Thyroid gland (tissue), 4 donors: ENCODE measurements at places on chromosomes 7 and 10. TPM values are rescaled to one million over a fixed set of nuclear protein-coding genes. Genes with fewer than 3 reads are reported as not detected.

GRCh38 chr7:6159097-6159483, 113.3 kb downstream of the CYTH3 start:
- H3K27ac ChIP-seq: no peak overlapping the region
- H3K4me1 ChIP-seq: no peaks in the 10 kb centered on the region
- DNase-seq: no peak
- no peaks in the 10 kb centered on the region for H3K27me3 ChIP-seq
- peaks cover 33% of the 10 kb centered on the region for H3K36me3 ChIP-seq
- H3K4me3 ChIP-seq: no peak overlapping the region

GRCh38 chr10:89478739-89479654, 56.4 kb downstream of the SLC16A12 start:
- H3K27me3 ChIP-seq: no peaks in the 10 kb centered on the region
- peaks cover 84% of the 10 kb centered on the region for H3K4me1 ChIP-seq
- no peaks in the 10 kb centered on the region for H3K36me3 ChIP-seq
- no peak for DNase-seq

Gene PIK3CG
- total RNA-seq: 2.7 TPM

Gene EBF3
- total RNA-seq: 12.5 TPM

Gene USP54
- 164 TPM for total RNA-seq
